NCI-H1694 treated with DMSO at 0.1 percent for 48 hours (cell line): ENCODE measurements at places on chromosomes 4 and X.

GRCh38 chr4:14562901-14563300 is 439.4 kb upstream of the CPEB2 start:
- DNase-seq: no peak

DNA sequence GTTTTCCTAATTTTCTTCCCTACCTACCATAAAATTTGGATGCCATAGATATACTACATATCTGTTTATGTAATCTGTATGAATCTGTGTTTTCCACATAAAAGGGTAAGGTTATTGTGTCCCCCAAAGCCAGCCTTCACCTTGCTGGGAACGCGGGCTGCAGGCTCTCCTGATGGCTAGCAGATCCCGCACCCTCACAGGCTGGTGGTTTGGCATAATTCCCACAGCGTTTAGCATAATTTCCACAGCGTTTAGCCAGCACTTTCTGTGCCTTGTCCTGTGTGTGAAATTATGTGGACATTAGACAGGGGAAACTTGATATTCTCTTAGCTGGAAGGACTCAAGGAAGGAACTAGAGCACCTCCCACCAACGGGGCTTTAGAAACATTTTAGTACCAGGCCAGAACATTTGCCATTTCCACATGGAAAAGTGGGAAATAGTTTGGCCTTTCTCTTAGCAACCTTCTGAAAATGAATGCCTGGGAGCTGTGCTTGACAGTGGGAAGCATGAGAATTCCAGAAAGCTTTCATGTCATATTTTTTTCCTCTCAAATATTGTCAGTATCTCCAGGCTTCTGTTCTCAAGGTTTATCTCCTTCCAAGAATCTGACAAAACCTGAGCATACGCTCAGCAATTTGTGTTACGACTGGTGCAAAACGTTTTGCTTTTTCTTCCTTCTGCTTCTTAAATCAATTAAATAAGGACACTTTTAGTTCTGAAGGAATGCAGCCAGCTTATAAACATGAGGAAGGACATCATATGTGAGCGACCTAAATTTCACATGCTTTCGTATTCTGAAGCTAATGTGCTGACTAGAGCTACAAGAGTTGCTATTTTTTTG is 67.9 kb downstream of the STK32B start:
- no peak for DNase-seq

DNA sequence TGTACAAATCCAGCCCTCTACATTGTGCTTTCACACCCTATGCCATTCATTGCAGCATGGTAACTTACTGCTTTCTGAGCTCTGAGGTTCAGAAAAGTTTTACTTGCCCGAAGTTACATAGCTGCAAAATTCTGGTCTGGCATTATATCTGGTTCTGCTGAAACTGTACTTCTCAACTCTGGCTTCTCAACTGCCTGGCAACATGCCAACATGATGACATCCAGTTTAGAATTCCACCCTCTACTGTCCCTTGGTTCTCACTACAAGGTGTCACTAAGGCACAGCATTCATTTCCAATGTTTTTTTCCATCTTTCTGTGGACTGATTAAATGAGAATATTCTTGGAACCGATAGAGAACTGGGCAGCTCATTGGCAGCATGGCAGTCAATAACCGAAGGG is 242.9 kb upstream of the PRPS2 start:
- no peak for DNase-seq

- DNase-seq: no peak
These were observed 4.9 kb downstream of the CFAP99 start for GRCh38 chr4:2423695-2424094.

DNA sequence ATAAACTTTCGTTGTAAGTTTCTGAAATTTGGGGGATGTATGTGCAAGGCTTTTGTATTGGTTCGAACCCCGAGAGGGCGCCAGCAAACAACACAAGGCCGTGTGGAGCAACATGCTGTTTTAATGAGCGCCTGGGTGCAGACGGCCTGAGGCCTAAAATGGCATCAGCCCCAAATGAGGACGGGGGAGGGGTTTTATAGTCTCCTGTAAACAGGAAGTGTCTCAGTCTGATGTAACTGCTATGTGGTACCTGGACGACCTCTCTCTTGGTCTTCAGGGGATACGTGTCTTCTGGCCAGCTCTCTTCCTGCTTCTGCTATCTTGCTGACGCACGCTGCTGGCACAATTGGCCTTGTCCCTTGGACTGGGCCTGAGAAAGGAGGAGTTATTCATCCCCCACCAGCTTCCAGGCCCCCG is 1348.0 kb downstream of the ADGRL3 start:
- no peak for DNase-seq

DNA sequence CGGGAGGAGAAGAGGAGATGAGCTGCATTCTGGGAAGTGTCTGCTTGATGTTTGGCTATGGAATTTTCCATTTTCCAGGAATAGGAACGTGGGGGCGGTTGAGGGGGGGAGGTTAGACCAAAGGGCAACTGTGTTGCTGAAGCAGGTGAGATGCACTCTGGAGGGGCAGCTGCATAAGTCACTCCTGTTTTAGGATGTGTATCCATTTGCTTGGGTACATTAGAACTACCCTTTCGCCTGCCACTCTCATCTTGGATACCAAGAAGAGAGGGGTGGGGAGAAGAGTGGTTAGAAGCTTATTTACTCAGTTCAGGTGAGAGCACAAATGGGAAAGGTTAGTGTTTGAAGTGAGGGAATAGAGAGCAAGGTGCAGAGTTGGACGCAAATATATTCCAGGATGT is 934 bp upstream of the GPR119 start:
- DNase-seq: no peak

DNA sequence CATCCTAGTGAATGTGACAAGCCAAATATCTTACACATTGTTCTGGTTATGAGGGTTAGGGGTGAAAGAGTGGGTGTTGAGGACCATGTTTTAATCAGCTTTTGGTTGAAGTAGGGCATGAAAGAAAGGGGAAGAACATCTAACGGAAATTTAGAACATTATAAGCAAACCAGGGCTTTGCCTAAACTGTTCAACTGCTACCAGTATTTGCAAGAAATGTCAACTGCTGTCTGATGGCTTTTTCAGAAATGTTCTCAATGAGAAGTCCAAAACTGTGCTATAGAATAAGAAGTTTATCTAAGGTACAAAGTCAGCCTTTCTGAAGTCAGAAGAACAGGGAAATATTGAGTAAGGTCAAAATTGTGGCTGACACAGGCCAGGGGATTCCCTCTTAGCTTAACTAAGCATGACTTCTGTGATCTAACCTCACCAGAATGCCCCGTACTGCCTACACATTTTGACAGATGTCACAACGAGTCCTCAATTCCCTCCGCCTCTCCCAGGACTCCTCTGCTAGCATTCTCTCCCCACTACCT is 67.1 kb downstream of the DTHD1 start:
- DNase-seq: no peak

DNA sequence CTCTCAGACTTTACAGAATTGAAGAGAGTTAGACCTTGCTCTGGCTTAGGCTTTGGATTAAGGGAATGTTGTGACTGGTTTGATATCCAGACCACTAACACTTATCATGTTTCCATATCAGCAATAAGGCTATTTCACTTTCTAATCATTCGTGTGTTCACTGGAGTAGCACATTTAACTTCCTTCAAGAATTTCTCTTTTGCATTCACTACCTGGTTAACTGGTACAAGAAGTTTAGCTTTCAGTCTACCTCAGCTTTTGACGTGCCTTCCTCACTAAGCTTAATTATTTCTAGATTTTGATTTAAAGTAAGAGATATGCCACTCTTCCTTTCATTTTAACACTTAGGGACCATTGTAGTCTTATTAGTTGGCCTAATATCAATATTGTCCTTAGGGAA is 62.6 kb downstream of the CASP6 start:
- DNase-seq: no peak

DNA sequence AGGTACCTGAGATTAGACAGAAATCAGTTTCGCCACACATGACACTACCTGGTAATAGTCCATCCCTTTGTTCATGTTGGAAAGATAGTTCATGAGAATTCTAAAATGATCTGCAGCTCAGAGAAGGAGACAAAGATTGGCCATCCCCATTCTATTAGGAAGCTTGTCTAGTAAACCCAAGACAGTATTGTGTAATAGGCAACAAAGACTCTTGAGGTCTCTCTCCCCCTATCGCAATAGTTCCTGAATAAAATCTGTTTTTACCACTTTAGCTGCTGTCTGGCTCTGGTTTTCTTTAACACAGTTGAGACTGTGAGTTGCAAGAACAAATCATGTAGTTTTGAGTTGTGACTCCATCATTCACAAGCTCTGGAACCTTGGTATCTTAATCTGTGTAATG is 14.8 kb upstream of the BBS7 start:
- no peak for DNase-seq

- no peak for DNase-seq
These were observed 791.6 kb downstream of the TRIML1 start for GRCh38 chr4:188930822-188931221.

DNA sequence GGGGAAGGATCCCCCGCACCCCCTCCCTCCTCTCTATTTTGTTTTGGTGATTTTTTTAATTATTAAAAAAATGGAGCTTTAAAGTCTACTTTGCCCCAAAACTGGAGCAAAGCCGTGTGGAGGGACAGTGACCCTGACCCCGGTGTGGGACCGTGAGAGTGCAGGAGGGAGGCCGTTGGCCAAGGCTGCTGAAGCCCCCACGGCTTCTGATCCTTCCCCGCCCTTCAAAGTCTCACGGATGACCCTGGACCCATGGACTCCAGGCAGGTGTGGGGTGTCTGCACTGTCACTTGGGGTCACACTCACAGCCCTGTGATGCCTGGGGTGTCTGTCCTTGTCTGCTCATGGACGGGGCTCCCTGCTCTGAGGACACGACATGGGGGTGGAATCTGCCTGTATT is 133.3 kb downstream of the CPZ start:
- DNase-seq: no peak

GRCh38 chrX:31392513-31392912 is 320.7 kb upstream of the FTHL17 start:
- no peak for DNase-seq

DNA sequence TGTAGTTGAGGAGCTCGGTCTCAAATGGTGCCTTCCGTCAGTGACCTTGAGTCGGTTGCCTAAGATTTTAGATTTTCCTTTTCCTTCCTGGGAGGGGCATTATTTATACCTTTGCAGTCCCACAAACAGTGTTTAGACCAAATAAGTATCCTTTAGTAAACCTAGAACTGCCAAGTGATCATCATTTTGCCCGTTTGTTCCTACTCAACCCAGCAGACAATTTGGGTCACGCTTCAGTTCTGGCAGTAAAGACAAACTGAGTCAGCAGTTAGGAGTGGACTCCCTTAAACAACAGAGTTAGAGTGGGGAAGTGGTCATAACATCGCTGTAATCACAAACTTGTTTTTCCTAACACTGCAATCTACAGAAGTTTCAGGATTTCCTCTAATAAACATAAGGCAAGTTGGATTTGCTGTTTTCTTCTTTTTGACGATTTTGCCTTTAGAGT is 777 bp upstream of the WDFY3 start:
- peak; percentile 43 for DNase-seq

DNA sequence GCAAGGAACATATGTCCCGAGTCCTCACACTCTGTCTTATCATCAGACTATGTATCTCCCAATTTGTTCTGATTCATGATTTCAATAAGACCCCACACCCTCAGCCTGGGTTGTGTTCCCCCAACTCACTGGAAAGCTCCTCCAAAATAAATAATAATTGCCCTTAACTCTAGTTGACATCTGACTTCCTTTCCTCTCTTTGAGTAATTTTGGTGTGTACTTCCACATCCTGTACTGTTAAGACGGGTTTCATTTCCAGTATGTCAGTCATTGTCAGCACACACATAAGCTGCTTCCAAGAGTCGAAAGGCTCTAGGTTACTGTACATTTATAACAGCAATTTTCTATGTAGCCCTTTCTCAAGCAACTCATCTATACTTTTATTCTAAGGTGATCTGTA is 52.2 kb upstream of the C1QTNF7 start:
- DNase-seq: no peak

DNA sequence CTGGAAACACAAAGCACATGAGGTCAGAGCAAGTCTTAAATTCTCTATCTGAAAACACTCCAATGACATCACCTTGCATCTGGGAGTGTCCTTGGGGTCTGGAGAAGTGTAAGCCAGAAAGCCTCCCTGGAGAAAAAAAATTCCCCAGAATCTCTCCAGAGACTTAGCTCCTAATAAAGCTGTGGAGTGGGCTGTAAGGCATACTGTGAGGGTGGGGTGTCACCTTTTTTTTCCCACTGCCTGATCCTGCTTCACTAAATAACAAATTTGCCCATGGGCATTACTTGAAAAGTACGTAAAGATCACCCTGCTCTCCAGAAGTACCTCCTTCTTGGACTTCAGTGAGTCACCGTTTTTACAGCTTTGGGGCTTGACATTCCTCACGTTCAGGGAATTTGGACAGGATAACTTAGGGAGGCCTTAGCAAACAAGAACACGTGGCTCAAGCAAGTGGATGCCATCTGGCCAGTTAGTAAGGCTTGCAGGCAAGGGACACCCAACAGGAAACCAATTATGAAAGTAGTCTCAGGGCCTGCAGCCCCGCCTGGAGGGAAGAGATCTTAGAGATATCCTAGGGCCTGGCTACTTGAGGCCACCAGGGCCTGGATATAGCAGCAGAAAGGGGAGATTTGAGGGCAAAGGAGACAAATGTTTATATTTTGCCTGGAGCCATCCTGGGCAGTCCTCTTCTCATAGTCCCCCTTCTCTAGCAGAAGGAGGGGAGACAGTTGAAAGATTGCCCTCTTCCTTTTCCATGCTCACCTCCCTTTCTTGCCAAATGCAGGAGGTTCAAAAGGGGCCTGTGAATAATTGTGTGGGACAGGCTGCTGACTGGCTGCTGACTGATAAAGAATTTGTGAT is 60.1 kb upstream of the PLAC1 start:
- no peak for DNase-seq

- peak; percentile 39 for DNase-seq
These were observed at the start of gene BEX4 for GRCh38 chrX:103214870-103215424. TSS of gene BEX4 (plus strand) at chrX:103215108. CDS start at chrX:103216154, 1,046 bp downstream.

GRCh38 chr4:84530871-84531270 is 31.8 kb upstream of the NKX6-1 start:
- no peak for DNase-seq
